ENCODE measurements at places on chromosomes 3 and 15.

DNA sequence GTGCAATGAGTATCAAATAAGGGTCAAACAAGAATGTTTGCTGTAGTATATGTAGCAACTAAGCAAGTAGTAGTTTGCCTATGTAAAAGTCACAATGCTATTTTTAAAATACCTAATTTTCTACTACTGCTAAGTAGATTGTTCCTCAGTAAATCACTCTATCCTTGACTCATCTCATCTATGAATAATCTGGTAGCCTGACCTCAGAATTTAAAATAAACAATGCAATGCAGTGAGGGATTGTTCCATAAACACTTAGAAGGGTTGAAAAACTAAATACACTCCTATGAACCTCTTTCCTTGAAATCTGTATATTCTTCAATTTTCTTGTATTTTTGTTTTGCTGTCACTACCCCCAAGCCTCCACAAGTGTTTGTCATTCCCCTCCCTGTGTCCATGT, 253.3 kb downstream of the TBC1D5 start:
- DNase-seq: no peak

- DNase-seq: no peak
Measured at GRCh38 chr3:176341963-176342362, 855.3 kb downstream of the TBL1XR1 start.

DNA sequence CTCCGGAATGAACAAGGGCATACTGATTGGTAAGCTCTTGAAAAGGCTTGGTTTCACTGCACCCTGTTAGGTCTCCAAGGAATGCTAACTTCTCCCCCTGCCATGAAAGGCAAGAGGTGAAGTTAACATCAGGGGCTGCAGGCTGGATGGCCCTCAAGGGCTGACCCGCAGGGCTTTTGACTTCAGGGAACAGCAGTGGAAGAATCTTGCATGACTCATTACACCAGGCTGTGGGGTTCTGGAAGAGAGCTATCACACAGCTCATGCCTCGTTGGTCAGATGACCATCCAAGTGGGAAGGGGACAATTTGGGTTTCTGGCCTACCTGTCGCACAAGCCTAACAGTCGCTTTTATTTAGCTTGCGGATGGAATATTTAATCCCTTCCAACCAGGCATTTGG, 23.6 kb upstream of the ATG7 start:
- no peak for DNase-seq

- no peak for DNase-seq
Measured at GRCh38 chr3:128482666-128483656, 10.0 kb downstream of the GATA2 start.

- no peak for DNase-seq
Measured at GRCh38 chr3:190516416-190516815, 2.5 kb downstream of the IL1RAP start.

- no peak for DNase-seq
Measured at GRCh38 chr3:98371853-98372252, 18.2 kb downstream of the OR5K4 start.

GRCh38 chr3:177601152-177601551, 403.9 kb upstream of the TBL1XR1 start:
- no peak for DNase-seq

GRCh38 chr3:131957980-131958379, 76.8 kb downstream of the CPNE4 start:
- DNase-seq: no peak

- DNase-seq: no peak
Measured at GRCh38 chr3:116950301-116951055, 240.9 kb downstream of the TUSC7 start.

DNA sequence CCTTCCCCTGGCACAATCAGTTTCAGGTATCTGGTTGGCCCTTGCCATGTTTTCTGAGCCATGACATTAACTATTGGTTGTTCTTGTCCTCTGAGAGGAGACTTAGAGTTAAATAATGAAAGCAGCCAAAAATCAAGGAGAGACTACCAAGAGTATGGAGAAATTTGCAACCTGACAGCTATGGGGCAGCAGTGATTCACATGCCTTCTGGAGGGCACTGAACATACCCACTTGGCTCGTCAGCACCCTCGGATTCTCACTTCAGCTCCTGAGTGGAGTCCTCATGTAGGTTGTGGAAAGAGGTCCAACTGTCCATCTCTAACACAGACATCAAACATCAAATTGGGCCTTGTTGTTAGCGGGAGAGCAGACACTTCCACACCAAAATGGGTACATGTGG, 265.6 kb downstream of the EBLN2 start:
- DNase-seq: peak; percentile 44

GRCh38 chr15:35043373-35044095, 41.6 kb downstream of the NANOGP8 start:
- DNase-seq: peak; percentile 77

GRCh38 chr3:63639806-63640205, 12.7 kb upstream of the SNTN start:
- DNase-seq: no peak

DNA sequence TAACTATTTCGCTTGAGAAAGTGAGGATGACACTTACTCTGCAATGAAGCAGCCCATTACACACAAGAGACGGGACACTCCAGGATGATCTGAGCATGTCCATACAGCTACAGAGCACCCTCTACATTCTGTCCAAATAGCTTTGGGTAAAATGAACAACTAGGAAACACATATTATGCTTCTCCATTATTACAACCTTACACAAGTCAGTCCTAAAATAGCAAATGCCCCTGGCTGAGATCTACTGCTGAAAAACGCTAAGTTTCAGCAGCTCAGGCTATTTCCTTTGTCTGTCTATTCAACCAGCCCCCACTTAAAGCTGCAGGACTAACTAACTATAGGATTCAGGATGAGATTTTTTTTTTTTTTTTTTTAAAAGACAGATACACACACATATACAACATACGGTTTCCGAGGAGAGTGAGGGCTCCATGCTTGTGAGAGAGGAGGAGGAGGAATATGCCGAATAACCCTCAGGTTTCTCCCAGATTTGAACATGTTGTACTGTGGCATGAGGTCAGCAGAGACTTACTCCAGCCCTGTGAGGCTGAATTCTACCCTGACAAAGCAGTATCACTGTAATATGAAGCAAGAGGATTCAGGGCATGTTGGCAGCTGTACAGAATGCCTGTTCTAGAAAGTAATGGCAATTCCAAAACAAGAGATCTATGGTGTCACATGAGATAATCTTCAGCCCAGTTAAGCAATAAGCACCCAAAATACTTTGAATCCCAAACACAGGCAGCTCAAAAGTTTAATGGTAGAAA, 117.3 kb upstream of the PLXND1 start:
- DNase-seq: no peak

GRCh38 chr15:55912982-55913381, 80.4 kb downstream of the NEDD4 start:
- DNase-seq: no peak

DNA sequence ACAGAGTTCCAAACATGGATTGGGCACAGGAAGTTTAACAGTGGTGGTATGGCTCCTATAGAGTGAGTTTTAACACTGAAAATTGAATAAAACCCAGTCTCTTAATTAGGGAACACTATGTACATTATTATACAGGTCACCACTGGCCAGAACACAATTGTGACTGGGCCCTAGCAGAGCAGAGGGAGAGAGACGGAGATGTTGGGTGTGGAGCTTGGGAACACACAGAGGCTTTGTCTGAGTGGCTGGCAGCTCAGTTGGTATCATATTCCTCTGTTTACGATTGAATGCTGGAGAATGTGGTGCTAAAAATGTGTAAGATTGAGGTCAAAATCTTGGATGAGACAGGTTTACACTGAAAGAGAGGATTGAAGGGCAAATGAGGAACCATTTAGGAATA, 6.8 kb upstream of the MOBP start:
- DNase-seq: no peak

DNA sequence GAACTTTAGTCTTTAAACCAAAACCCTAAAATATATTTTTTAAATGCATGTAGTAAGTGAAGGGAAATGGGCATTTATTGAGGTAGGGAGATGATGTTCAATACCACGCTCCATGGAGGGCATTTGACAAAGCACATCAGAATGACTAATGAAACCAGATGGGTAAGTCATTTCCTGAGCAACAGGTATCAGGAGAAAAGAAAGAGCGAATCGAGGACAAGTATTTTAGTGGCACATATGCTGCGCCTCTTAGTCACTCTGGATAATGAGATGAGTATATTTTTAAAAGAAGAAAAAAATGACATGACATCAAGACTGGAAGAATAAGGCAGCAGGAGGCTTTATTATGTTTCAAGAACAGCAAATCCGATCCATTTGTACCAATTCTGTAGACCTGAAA, 129.0 kb upstream of the ARHGEF3 start:
- no peak for DNase-seq

DNA sequence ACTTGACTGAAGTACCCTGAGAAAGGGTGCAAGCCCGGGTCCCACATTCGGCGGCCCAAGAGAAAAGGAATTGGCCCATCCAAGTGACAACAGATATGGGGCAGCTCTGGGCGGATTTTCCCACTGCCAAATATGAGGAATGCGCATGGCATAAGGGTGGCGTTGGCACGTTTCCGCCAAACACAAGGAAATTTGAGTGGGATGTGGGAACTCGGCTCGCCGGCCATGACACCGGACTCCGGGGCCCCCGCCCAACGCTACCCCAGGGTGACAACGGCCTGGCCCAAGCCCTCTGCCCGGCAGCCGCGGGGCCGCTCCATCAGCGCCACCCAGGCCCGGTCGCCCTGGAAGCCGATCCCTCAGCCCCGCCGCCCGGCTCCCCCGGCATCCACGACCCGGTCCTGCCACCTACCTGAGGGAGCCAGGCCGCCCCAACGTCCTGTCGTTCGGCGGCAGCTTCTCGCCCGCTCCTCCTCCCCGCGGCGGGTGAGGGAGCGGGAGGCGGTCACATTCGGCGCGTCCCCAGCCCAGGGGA, 449 bp downstream of the RAF1 start:
- DNase-seq: no peak

DNA sequence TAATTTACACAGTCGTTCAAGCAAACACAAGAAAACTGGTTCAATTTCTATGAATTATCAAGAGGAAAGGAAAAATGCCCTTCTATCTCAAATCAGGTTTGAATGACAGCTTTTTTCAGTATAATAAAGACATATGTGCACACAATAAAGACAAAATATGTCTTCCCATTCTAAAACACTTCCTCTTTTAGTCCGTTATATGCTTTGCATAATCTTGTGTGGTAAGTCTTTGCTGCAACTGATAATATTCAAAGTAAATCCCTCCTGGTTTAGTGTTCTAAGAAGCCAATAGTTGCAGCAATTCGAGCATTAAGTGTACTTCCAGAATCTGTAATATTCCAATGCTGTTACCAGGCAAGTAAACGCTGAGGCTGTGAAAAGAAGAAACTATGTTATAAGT, 43.7 kb upstream of the MAPKBP1 start:
- DNase-seq: peak; percentile 88

- no peak for DNase-seq
Measured at GRCh38 chr3:146241523-146242240, 9.2 kb downstream of the PLSCR4 start.

- DNase-seq: no peak
Measured at GRCh38 chr3:189842681-189843602, 211.8 kb downstream of the TP63 start.

DNA sequence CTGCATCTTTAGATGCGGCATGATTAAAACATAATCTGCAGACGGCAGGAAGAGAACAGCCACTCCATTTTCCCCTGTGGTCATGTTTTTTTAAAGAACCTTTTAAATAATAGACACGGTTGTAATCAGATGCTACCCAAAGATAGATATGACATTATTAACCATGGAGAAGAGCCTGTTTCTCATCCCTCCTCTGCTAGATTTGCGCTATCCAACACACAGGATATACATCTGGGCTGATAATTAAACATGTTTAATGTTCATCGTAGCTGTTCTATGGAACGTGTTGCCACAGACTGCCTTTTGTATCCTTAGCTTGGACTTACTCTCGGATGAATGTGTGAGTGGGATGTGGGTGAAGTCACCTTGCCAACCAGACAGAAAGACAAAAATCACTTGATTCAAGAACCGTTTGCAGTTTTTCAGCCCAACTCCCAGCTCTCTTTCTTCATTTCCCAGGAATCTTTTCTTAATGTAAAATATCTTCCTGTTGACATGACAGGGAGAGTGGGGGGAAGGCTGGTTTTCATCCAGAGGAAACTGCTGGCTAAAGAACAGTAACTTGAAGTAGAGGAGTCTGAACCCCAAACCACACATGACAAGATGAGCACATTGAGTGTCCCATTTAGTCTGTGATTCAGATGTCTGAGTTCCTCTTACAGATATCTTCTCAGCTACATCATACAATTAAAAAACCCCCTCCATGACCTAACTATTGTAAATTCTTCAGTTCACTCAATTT, 118.6 kb upstream of the PRICKLE2 start:
- DNase-seq: no peak

- no peak for DNase-seq
Measured at GRCh38 chr3:132847849-132848625, 125.8 kb upstream of the NPHP3 start.

DNA sequence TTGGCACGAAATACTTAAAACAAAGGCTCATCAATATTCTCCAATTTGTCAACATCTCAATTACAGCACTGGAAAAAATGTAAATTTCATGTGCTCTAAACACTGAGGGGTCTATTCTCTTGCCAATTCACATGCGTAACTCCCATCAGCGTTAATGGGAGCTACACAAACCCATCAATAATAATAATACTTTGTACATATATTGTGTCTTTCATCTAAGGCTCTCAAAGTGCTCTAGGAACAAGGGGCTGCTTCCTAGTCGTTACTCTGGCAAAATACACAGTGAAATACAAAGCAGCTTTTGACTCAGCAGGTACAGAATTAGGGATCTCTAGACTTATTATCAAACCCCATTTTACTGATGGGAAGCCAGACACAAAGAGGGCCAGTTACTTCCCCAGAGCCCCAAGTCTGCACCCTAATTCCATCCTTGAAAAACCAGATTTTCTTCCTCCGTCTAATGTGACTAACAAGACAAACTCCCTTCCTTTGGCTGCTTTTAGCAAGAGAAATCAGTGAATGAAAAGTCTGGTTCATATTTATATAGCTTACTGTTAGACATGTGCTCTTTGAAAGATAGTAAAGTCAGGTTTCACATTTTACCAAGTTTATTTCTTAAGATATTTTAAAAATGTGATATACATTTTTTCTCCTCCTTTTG, 20.0 kb downstream of the MEIS2 start:
- no peak for DNase-seq

DNA sequence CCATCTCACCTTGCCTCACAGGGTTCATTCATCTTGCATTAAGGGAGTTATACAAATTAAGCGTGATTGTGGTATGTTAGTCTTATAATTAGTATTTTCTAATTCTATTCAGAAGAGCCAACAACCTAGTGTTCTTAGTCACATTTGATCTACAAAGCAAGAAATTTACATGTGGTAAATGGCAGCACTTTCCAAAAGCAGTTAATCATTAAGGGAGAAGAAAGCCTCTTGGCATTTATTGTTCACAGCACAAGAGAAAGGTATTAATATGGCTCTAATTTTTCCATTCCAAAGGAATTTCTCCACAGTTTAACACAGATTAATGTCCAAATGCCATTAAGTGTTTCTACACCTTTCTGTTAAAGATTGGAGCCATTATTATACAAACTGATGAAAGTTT, 1077.1 kb downstream of the ZPLD1 start:
- no peak for DNase-seq
